ENCODE measurements at places on chromosomes 12 and 14. TPM values are rescaled to one million over a fixed set of nuclear protein-coding genes. Genes with fewer than 3 reads are reported as not detected.

DNA sequence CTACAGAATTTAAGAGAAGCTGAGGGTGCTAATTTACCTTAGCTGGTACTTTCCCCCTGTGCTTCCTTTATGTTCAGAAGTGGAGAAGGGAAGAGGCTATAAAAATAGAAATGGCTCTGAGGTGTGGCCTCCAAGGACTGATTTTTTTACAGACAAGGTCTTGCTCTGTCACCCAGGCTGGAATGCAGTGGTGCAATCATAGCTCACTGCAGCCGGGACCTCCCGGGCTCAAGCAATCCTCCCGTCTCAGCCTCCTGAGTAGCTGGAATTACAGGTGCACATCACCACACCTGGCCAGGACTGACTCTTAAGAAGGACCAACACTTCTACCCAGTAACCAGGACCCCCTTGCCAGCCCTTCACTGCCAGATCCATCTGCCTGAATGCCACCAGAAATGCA lies 23.9 kb upstream of the NAP1L1 start:
- DNase-seq = no peak

Gene KRT1
- total RNA-seq = not detected

GRCh38 chr14:72612041-72612440 lies 281.9 kb downstream of the DPF3 start:
- no peak for DNase-seq

GRCh38 chr12:23884909-23885308 lies 64.6 kb downstream of the SOX5 start:
- no peak for DNase-seq

Gene ZNF10
- 8.4 TPM for total RNA-seq

- peak; percentile 69 for DNase-seq
These were observed 532 bp downstream of the FKBP11 start for GRCh38 chr12:48924617-48925303.

Gene BRF1
- total RNA-seq = 28.7 TPM

GRCh38 chr12:59066445-59066844 lies 146.1 kb upstream of the LRIG3 start:
- DNase-seq = no peak
